GM04503 (cell line): ENCODE measurements at places on chromosomes 11 and 22.

DNA sequence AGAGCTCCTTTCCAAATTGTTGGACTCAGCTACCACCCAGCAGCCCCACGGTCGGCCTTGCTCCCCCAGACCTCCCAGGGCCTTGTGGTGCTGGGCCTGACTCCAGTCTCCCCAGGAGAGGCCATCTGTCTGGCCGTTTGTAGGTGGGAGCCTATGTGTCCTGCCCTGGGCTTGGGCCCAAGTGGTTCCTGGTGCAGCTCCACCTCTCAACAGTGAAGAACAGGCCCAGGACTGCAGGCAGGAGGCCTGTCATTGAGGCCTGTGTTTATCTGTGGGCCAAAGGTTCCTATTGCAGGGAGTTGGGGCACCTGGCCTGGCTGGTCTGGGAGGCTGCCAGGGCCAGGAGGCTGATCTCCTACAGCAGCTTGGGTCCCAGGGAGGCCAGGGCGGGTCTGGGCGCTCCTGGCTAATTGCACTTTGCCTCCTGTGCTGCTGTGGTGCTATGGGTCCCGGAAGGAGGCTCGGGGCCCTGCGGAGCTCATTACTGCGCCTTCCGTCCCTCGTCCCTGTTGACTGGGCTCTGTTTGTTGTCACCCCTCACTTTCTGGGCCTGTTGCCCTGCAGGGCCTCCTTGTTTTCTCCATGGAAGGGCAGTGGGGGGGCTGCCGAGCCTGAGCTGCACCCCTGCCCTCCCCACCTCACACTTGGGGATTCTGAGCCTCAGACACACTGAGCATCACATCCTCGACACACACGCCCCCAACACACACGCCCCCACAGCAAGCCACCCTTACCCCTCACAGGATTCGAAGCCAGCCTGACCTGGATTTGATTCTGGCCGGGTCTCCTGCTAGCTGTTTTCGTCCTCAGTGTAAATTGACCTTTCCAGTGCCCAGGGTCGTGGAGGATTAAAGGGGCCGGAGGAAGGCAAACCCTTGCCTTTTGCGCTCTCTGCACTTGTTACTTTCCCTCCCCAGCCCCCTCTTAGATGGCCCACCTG is 6.8 kb upstream of the OMP start:
- DNase-seq: no peak

- no peak for DNase-seq
These were observed 68.7 kb upstream of the RRM1 start for GRCh38 chr11:4025967-4026324.

DNA sequence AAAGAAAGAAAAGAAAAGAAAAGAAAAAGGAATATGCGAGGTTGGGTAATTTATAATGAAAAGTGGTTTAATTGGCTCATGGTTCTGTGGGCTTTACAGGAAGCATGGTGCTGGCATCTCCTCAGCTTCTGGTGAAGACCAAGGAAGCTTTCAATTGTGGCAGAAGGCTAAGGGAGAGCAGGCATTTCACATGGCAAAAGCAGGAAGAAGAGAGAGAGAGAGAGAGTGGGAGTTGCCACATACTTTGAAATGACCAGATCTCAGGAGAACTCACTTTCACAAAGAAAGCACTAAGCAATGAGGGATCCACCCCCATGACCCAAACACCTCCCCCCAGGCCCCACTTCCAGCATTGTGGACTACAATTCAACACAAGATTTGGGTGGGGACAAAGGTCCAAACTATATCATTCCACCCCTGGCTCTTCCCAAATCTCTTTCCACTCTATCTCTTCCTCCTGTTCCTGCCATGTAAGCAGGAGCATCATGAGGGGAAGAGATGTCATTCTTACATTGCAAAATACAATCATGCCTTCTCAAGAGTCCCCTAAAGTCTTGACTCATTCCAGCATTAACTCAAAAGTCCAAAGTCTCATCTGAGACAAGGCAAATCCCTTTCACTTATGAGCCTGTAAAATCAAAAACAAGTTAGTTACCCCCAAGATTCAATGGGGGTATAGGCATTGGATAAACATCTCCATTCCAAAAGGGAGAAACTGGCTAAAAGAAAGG is 38.9 kb downstream of the LINC01488 start:
- DNase-seq: no peak

DNA sequence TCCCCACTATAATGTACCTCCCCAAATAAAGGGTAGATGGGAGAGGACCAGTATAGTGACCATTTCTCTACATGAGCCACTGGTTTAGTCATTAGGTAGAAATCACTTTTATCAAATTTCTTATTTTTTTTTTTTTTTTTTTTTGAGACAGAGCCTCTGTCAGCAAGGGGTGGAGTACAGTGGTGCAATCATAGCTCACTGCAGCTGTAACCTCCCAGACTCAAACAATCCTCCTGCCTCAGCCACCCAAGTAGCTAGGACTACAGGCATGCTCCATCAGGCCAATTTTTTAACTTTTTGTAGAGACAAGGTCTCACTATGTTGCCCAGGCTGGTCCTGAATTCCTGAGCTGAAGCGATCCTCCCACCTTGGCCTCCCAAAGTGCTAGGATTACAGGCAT is 322.4 kb downstream of the TTC28 start:
- no peak for DNase-seq

- peak; percentile 12 for DNase-seq
These were observed 98.3 kb upstream of the CHRM4 start for GRCh38 chr11:46489656-46490560.

- DNase-seq: no peak
These were observed 1038.5 kb downstream of the JRKL start for GRCh38 chr11:97428247-97428790.

GRCh38 chr11:112773264-112773663 is 188.0 kb upstream of the NCAM1 start:
- DNase-seq: no peak

- no peak for DNase-seq
These were observed 24.2 kb upstream of the TMEM123 start for GRCh38 chr11:102476812-102477211.

DNA sequence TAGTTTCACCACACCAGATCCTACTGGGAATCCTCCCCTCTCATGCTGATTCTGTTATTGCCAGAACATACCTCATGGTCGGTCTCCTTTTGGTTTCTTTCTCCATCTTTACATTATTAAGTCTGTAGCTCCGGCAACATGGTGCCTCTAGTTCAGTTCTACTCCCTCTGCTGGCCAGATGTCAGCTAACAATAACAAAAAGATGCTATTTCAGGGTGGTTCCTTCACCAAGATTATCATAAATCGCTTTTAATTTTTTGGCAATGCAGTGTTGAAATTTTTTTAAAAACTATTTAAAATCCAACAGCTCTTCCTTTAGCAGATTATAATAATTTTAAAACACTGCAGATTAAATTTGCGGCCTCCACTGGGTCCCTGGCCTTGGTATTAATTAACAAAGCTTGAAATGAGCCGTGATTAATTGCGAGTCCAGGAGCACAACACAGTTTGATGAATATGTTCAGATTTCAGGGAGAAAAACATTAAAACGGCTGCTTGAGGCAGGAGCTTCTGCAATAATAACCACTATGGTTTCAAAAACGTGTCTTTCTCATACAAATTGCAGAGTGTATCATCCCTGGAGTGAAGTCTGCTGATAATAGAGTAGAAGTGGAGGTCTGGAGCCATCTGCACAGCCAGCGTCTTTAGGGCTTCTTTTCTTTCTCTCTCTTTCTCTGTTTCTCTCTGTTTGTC is 492.9 kb upstream of the KIRREL3 start:
- DNase-seq: no peak

DNA sequence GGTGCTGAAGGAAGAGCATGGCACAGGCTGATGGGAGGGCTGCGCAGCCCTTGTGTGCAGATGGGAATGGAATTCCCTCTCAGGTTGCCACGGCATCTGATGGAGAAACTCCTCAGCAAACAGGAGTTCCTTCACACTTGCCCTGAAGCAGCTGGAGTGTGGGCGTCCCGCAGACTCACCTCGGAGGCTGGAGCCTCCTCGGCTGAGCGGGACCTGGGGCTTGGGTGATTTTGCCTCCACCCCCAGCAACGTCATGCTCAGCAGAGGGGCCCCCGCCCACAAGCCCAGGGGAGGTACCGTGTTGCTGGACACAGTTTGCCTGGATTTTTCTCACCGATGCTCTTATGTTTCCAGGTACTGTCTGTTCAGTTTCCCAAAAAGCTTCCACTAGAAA is 63.4 kb downstream of the MYO7A start:
- DNase-seq: no peak

GRCh38 chr11:11813288-11813962 is 28.3 kb upstream of the USP47 start:
- DNase-seq: peak; percentile 87

GRCh38 chr11:57498540-57498939 is 17.0 kb downstream of the SLC43A1 start:
- DNase-seq: no peak

- DNase-seq: no peak
These were observed 85.8 kb upstream of the E2F8 start for GRCh38 chr11:19326499-19326898.

DNA sequence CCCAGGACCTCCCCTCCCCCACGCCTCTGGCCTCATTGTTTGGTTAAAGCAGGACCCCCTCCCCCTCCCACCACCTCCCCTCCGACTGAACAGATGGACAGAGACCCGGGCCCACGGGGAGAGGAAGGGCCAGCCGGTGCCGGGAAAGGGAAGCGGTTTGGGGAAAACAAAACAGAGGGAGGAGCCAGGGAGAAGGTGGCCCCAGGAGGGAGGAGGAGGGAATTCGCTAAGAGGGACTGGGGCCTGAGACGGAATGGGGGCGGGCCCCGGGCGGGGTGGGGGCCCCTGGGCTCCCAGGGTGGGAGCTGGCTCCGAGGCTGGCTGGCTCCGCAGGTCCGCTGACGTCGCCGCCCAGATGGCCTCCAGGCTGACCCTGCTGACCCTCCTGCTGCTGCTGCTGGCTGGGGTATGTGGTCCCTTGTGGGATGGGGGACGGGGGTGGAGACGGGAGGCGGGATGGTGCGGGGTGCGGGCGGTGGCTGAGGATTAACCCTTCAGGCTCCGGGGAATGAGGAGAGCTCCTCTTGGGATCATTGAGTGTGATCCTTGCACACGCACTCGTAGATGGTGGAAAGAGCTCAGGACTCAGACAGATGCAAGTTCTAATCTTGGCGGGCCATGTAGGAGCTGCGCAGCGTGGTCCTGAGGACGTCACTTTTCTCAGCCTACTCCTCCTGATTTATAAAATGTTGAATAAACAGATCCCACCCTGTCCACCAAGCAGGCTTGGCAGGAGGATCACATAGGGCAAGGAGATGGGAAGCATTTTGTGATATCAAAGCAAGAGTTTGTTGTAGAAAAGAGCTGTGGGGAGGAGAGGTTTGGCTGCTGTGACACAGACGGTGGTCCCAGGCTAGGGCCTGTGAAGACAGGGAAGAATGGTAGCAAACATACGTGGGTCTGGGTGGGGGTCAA is 688 bp downstream of the SERPING1 start:
- DNase-seq: no peak

DNA sequence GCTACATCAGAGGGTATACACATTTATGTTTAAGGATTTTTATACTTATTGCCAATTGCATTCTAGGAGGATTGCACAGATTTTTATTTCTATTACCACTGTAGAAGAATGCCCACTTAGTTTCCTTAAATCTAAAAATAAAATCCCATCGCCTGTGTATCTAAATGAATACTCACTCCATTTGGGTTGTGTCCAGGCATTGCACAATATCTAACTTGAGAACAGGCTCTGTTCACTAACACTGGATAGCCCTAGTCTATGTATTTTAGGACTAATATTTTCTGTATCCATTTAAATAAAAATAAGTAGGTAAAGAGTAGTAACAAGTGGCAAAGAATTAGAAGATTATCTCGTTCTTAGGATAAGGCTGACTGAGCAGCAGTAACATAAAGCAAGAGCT is 4.1 kb downstream of the C11orf52 start:
- no peak for DNase-seq

- no peak for DNase-seq
These were observed 670.2 kb downstream of the TBC1D22A start for GRCh38 chr22:47432683-47433082.

DNA sequence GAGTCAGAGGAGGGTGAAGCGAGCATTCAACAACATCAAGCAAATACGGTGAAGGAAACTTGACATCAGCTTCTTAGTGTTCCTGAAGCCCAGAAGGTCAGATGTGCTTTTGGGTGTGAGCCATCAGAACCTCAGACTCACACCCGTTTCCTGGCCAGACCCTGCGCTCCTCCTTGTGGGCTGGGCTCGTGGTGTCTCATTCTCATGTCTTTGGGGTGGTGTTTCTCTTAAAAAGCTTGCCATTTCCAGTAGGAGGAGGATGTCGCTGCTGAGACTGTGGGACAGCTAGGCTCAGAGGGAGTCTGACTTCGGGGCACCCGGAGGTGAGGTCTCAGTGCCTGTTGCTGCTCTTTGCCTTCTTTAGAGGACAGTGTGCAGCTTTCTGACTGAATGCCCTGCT is 24.2 kb downstream of the PPFIBP2 start:
- no peak for DNase-seq

GRCh38 chr11:57699813-57700212 is 12.2 kb downstream of the MED19 start:
- DNase-seq: no peak

- DNase-seq: no peak
These were observed 52.2 kb upstream of the HMGXB4 start for GRCh38 chr22:35204807-35205775.

DNA sequence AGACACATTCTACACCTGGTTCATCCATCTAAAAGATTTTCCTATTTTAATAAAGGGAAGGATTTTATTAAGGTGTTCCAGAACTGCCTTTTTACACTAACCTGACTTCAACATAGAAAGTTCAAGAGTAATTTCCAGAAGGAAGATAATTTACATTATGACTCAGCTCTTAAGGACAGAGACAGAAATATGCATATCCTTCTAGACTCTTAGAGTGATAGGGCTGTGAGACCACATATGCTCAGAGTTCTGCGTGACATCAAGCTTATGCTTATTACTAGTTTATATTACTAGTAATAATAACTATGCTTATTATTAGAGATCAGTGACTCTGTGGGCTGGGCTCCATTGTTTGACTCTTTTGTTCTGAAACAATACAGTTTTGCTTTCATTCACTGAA is 4.6 kb downstream of the PDGFD start:
- no peak for DNase-seq

DNA sequence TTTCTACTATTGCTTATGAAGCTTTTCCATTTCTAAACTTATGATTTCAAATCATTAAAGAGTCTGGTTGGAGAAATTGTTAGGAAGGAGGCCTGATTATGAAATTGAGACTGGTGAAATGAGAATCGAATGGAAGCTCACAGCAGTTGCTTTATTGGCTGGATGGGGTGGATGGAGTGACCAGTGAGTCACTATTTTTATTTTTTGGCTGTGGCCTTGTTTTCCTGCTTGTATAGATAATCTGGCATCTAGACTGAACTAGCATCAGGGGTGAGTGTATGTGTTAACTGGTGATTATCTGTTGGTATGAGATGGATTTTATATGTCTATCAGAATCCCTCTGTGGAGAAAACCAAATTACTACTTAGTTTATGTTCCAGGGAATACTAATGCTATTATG is 36.2 kb downstream of the UVRAG start:
- peak; percentile 30 for DNase-seq

DNA sequence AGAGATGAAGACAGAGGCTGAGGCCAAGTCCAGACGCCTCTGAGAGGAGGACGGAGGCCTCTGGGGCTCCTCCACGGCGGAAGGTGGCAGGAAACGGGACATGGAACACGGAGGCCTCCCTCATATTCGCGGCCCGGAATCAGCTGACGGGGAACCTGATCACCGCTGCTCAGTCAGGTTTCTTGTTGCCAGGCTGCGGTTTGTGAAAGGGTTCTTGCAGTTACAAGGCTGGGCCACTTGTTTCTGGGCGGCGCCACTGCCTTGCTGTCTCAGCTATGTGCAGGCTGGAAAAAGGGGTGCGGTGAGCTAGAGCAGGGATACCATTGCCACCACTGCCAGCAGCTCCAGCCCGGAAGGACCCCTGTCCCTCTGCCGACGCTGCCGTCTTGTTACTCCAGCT is 10.0 kb upstream of the MMP1 start:
- DNase-seq: no peak

- no peak for DNase-seq
These were observed 34.9 kb downstream of the BID start for GRCh38 chr22:17739196-17739975.
